ENCODE measurements at places on chromosomes 2 and 18.

GRCh38 chr18:35088921-35089320 lies 47.7 kb downstream of the MAPRE2 start:
- DNase-seq: no peak

DNA sequence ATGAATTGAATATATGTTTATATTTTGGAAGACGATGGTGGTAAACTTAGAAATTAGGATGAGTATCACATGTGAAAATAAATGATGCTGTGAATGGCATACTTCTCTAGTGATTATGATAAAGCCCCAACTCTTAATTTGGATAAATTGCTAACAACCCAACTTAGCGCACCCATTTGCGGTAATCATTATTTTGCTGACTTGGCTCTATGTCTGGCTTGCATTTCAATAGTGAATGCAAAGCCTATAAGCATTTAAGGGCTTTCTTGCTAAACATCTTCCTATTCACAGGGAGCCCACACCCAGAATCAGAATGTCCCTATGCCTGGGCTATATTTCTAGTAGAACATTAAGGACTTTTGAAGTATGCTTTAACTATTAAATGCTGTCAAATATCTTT lies 910.7 kb upstream of the FANCL start:
- no peak for DNase-seq

GRCh38 chr2:178441426-178441825 lies 9.5 kb downstream of the PRKRA start:
- DNase-seq: no peak

GRCh38 chr2:133326652-133327397 lies 241.4 kb downstream of the NCKAP5 start:
- no peak for DNase-seq

DNA sequence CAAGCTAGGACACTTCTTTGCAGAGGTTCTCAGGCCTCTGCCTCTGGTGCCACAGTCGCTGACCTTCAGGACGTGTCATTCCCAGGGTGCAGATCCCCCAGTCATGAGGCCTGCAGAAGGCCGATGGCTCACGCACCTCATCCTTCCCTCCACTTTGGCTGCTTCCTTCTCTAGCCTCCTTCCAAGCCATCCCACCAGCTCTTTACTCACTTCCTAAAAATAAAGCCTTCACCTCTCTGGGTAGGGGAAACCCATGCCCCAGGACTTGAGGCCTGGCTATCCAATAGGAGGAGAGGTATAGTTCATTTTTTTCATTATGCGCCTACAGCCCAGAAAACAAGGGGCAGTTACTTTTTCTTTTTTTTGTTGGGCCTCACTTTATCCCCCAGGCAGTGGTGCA lies 91.4 kb downstream of the B3GNT2 start:
- DNase-seq: no peak

DNA sequence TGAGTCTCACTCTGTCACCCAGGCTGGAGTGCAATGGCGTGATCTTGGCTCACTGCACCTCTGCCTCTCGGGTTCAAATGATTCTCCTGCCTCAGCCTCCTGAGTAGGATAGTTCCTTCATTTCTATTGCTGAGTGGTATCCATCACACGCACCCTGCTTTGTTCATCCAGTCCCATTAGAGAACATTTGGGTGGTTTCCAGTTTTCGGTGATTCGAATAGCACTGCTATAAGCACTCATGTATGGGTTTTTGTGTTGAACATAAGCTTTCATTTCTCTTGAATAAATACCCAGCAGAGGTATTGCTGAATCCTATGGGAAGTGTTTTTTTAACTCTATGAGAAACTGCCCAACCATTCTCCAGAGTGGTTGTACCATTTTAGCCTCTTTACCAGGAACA lies 147.3 kb downstream of the DDX1 start:
- DNase-seq: no peak

GRCh38 chr2:218998414-218999002 lies 5.3 kb upstream of the CRYBA2 start:
- DNase-seq: no peak

DNA sequence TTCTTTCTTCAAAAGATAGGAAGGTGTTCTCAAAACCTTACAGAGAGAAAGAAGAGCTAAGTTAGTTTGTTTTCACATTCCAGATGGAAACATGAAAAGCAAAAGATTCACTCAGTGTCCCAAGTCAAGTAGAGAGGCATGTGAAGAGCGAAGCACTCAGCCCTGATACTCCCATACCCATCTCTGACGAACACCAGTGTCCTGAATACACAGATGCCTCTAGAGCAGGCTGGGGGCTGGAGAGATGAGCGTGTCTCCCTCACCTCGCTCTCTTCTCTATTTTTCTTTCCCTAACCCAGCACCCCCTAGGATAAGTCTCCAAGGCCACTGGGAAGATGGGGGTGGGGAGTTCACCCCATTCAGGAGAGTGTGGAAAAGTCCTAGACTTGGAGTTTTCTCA lies 227.8 kb downstream of the TMEM163 start:
- DNase-seq: no peak

DNA sequence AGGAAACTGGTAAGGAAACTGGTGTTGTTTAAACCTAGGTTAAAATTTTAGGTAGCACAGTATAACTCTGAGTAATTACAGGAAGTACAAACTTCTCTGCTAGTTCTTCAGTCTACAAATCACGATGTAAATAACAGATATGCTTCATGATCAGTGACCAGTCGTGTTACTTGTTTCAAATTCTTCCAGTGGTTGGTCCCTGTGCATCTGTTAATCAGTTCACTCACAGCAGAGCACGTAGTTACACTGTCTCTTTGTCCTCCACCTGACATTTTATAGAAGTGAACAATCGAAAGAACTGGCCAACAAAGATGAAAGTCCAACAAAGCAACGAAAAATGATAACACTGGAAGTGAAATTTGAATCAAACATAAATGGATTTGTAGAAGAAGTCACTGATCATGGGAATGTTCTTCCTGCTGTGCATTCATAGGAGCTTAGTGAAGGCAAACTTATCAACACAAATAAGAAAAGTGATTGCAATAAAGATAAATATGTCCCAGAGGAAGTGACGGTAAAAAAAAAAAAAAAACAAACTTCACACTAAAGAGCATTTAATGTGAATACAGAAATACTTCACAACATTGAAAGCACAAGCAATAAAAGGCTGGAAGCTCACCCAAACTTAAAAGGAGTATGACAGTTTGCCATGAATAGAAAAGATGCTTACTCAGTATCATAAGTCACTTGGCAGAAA lies 7.0 kb downstream of the EIF2AK2 start:
- DNase-seq: no peak

- DNase-seq: no peak
Observed at GRCh38 chr2:60092781-60093180, 460.7 kb downstream of the BCL11A start.

GRCh38 chr2:181203412-181203811 lies 223.0 kb downstream of the UBE2E3 start:
- no peak for DNase-seq

DNA sequence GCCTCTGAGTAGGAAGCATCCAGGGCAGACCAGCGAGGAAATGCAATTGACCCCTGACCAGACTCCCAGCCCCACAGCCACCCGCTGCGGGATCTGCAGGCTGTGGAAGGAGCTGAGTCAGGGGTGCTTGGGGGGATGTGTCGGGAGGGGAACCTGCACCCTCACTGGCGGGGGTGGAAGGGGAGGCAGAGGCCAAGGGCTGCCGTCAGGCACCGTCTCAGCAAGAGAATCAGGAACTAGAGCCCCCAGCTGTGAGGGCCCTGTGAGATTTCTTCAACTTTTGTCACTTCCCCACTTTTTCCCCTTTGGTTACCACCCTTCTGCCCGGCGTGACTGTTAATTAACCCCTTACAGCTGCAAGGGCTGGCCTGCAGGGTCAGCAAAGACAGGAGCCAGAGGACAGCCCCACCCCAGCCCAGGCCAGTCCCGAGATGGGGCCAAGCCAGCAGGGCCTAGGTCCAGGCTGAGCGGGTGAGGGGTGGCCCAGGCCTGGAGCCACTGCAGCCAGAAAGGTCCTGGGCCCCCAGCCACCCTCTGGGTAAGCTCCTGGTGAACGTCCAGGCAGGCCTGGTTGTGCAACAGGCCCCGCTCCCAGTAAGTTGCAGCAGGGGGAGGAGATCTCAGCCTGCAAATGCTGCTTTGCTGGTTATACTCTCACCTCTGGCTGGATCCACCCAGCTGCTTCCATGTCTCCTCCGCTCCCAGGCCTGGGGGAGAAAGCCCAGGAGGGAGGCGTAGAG lies 147.0 kb upstream of the ID2 start:
- no peak for DNase-seq

- no peak for DNase-seq
Observed at GRCh38 chr18:24802456-24802855, 342.0 kb downstream of the HRH4 start.

GRCh38 chr18:68766433-68766832 lies 31.4 kb upstream of the CCDC102B start:
- no peak for DNase-seq

DNA sequence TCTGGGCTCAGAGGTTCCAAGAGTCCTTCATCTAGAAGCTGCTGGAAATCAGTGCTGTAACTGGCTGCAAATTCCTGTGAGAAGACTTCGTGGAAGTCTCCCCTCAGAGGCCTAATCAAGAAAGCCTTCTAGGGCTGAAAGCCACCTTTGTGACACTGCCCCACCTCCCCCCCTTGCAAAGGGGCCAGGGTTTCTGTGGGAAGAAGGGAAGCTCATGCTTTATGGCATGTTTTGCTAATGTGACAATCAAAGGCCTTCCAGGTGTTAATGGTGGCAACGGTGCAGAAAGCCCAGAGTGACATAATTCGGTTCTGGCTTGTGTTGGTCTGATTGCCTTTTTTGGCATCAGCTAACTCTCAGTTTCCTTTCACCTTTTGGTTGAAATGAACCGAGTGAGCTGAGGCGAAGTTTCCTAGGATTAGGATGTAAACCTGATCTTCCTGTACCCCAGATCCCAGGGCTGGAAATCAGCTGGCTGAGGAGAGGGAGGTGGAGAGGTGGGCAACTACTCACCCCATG lies 126.9 kb upstream of the TRIB2 start:
- no peak for DNase-seq

DNA sequence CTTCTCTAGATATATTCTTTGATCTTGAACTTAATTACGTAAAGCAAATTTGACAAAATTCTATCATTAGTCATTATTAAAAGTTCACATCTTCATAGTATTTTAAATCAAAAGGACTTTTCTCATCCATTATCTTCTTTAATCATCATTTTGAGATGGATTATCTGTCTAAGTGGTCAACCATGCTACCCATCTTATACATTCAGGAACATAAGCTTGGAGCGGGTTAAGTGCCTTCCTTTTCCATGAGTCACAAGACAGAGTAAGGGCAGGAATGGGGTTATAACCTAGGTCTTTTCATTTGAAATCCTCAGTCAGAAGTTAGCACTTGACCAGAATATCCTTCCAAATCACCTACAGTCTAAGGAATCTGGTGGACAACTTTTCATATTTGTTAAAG lies 297.1 kb downstream of the TCF4 start:
- DNase-seq: no peak

Measured in iPS DF 6.9 (cell line).